Esophagus squamous epithelium (tissue), 5 donors: ENCODE measurements at places on chromosomes 6 and 20. TPM values are rescaled to one million over a fixed set of nuclear protein-coding genes. Genes with fewer than 3 reads are reported as not detected.

BRD2 gene
- 110 TPM for total RNA-seq

DNA sequence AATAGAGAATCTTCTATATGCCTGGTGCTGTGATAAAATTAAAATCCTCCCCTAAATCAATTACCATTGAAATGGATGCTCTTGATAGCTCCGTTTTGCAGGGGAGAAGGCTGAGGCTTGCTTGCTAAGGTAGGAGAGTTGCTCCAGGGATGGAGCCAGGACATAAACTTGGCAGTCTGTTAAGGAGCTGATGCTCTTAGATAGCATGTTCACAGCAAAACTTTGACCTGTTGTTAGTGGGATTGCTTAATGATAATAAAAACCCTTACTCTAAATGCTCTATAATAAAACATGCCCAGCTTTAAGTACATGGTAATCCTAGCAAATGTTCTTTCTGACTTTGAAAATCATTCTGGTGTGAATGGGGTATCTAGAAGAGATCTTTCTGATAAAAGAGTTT is 228.4 kb upstream of the JAG1 start:
- no peaks in the 10 kb centered on the region for H3K36me3 ChIP-seq
- no peak for DNase-seq
- H3K4me3 ChIP-seq: no peak overlapping the region
- no peak overlapping the region for H3K27ac ChIP-seq

SLC32A1 gene
- not detected for total RNA-seq

TNNC2 gene
- not detected for total RNA-seq

- no peak overlapping the region for H3K27ac ChIP-seq
- DNase-seq: no peak
- no peaks in the 10 kb centered on the region for H3K27me3 ChIP-seq
- H3K4me3 ChIP-seq: no peak overlapping the region
- H3K4me1 ChIP-seq: peaks cover 6% of the 10 kb centered on the region
These were observed 17.0 kb upstream of the CD109 start for GRCh38 chr6:73679009-73679408.

DNA sequence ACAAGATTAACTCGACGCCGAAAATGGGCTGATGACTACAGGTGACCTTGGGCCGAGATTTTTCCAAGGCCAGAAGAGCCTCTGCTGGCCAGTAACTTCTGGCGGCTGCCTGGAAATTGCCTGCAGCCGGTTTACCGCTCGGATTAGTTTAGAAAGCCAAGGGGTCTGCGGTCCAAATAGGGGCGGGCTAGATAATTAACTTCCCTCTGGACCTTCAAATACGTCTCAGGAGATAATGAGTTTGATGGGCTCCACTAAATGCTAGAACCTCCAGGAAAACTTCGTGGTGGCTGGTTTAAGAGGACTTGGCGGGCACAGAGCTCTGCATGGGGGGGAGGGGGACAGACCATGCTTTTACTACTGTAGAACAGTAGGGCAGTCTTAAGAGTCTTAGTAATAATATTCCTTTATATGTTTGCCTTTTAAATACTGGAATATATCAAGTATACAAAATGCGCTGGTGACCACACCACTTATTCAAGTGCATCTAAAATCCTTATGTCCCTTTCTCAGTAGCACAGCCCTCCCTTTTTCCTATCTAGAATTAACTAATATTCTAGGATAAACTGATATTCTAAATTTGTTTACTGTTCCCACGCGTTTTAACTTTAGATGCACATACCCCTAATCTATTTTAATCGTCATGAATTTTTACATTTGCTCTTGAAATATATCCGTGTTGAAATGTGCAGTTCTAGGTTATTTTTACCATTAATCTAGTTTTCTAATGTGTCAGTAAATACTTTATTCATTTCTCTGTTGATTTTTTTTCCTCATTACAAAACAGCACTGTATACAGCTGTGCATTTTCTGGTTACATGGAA is 107.5 kb upstream of the PRSS16 start:
- no peaks in the 10 kb centered on the region for H3K36me3 ChIP-seq
- DNase-seq: no peak
- H3K4me1 ChIP-seq: peaks cover 55% of the 10 kb centered on the region
- peak overlapping the region; percentile 77 for H3K4me3 ChIP-seq
- H3K27me3 ChIP-seq: no peaks in the 10 kb centered on the region

C6orf58 gene
- 0.85 TPM for total RNA-seq

DNA sequence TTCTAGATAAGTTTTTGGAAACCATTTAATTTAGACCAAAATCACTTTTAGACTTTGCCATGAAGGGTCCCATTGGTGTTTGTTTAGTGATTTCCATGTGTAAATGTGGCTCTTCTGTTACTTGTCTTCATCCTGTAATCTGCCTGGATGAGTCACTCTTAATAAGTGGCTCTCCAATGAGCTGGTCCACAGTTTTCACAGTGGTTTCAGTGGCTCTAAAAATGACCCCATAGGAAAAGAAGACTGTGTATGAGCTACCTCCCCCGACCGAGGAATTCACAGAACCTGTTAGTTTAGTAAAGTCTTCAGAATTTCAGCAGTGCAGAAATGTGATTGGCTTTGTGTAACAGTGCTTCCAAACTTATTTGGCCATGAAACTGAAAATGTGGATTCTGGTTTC is 492.0 kb upstream of the MARCKS start:
- H3K27ac ChIP-seq: no peak overlapping the region
- H3K27me3 ChIP-seq: no peaks in the 10 kb centered on the region
- no peak for DNase-seq
- no peak overlapping the region for H3K4me3 ChIP-seq

DNA sequence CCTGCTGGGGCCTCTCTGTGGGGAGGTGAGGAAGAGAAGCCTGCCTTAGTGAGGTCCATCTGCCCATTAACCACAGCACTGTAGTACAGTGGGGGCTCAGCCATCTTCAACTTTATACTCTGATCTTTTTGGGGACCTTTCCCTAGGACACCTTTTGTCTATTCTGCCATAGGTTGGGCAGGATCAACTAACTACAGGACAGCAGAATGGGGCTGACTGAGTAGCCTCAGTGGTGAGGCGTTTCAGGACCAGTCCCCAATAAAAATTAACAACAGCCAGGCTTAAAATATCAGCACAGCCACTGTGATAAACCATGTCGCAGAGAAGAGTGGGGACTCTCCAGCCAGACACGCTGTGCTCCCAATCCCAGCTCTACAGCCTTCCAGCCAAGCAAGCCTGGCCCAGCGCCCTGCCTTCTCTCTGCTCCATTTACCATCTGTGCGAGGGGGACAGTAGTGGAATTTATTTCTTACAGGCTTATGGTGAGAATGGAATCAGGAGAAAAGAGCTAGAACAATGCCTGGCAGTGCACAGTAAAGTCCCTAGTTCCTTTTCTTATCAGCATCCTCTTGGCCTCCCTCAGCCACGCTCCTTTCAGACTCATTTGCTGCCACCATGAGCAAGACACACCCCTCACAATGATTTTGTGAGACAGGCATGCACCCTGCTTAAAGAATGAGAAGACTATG is 75.5 kb downstream of the SLC22A23 start:
- no peak for DNase-seq
- no peak overlapping the region for H3K4me3 ChIP-seq
- H3K27me3 ChIP-seq: no peaks in the 10 kb centered on the region
- H3K4me1 ChIP-seq: peaks cover 21% of the 10 kb centered on the region
- H3K36me3 ChIP-seq: no peaks in the 10 kb centered on the region

DNA sequence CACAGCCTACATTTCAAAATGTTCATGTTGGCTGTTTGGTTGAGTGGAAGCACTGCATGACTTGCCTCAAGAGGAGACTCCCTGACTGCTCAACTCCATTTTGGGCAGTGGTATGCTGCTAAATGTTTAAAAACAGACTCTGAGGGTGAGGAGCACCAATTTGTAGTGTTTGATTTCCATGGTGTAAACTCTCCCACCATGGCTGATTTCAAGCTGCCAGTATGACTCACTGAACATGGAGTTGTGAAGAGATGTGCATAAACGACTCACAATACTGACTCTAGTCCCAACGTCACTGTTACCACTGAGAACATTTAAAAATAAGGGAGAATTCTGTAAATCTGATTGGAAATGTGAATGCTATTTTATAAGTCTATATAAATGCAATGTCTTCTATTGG is 70.4 kb downstream of the BACH2 start:
- H3K36me3 ChIP-seq: no peaks in the 10 kb centered on the region
- no peak for DNase-seq
- peaks cover 13% of the 10 kb centered on the region for H3K4me1 ChIP-seq

GRCh38 chr6:87798393-87799278 is 96.6 kb upstream of the AKIRIN2 start:
- DNase-seq: no peak
- H3K27ac ChIP-seq: no peak overlapping the region
- H3K4me1 ChIP-seq: peaks cover 5% of the 10 kb centered on the region
- no peak overlapping the region for H3K4me3 ChIP-seq
- H3K36me3 ChIP-seq: no peaks in the 10 kb centered on the region

DNA sequence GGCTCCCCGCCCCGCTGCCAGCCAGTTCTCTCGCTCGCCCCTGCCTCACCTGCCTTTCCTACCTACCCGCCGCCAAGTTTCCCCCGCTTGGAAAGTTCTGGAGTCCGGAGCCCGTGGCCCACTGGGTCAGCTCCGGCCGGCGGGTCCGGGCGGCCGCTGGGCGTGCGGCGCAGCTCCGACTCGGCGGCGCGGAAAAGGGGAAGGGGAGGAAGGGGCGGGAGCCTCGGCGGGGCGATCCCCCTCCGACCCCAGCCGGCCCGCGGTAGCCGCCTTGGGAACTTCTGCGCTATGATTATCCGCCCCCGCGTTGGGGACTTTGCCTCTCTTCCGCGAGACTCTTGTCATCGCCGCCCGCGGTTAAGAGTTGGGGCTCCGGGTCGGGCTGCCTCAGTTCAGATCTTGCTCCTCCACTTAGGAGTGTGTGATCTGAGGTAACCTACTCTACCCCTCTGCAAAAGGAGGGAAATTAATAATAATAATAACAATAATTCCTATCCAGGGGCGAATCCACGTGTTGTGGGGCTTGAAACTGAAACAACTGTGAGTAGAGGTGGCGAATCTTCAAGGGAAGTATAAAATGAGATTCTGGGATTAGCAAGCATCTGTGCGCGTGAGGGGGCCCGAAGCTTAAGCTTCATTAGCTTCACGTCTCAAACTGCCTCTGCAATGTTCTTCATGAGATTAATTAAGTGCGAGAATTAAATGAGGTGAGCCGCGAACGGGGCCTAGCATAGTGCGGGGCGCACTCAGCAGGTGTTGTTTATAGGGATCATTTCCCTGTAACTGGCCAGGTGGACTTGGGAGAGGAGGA is 30.8 kb downstream of the SF3B5 start:
- H3K27ac ChIP-seq: peak overlapping the region; percentile 89
- no peak for DNase-seq
- no peaks in the 10 kb centered on the region for H3K36me3 ChIP-seq
- H3K27me3 ChIP-seq: no peaks in the 10 kb centered on the region
- peak overlapping the region; percentile 70 for H3K4me3 ChIP-seq

SOBP gene
- total RNA-seq: 0.15 TPM

CFB gene
- 30.3 TPM for total RNA-seq

DNA sequence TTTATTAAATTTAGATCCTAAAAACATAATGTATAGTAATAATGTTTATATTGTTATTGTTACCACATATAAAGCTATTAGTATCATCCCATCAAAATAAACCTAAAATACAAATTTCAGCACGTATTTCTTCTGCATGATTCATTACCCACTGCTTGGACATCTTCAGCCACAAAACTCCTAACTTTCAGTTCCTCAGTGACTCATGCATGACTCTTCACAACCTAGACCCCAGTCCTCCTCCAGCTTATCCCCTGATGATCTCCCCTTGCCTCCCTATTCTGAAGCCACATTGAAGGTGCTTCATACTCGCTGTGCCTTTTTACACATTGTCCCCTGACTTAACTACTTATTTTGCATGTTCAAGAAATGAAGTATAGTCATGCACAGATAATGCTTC is 11.2 kb upstream of the GPRC6A start:
- no peaks in the 10 kb centered on the region for H3K36me3 ChIP-seq
- H3K4me1 ChIP-seq: no peaks in the 10 kb centered on the region
- no peak for DNase-seq
- H3K4me3 ChIP-seq: no peak overlapping the region

GRCh38 chr6:44738601-44739146 is 351.2 kb downstream of the CDC5L start:
- H3K27me3 ChIP-seq: no peaks in the 10 kb centered on the region
- no peak overlapping the region for H3K27ac ChIP-seq
- H3K36me3 ChIP-seq: no peaks in the 10 kb centered on the region
- H3K4me3 ChIP-seq: no peak overlapping the region

RAB32 gene
- total RNA-seq: 18.3 TPM

TENT5A gene
- total RNA-seq: 6.1 TPM

GRCh38 chr6:167797476-167798265 is 29.0 kb upstream of the AFDN start:
- DNase-seq: no peak
- H3K27me3 ChIP-seq: no peaks in the 10 kb centered on the region
- peaks cover 6% of the 10 kb centered on the region for H3K4me1 ChIP-seq
- no peak overlapping the region for H3K4me3 ChIP-seq
- no peak overlapping the region for H3K27ac ChIP-seq

- H3K4me3 ChIP-seq: peak within 1 kb of the TSS; percentile 84
- H3K36me3 ChIP-seq: no peaks in the 10 kb centered on the region
- H3K4me1 ChIP-seq: no peaks in the 10 kb centered on the region
- peak within 1 kb of the TSS; percentile 87 for H3K27ac ChIP-seq
- H3K27me3 ChIP-seq: no peaks in the 10 kb centered on the region
These were observed at the start of gene ID4 for GRCh38 chr6:19836799-19837510. Gene ID4 (plus strand): TSS chr6:19837370. CDS start chr6:19837755, 385 bp downstream.

- no peaks in the 10 kb centered on the region for H3K27me3 ChIP-seq
- H3K4me3 ChIP-seq: no peak overlapping the region
- H3K36me3 ChIP-seq: no peaks in the 10 kb centered on the region
- DNase-seq: no peak
- H3K27ac ChIP-seq: no peak overlapping the region
- no peaks in the 10 kb centered on the region for H3K4me1 ChIP-seq
These were observed 90.1 kb upstream of the SLC22A16 start for GRCh38 chr6:110566346-110567125.

DDX43 gene
- 1.5 TPM for total RNA-seq

DNA sequence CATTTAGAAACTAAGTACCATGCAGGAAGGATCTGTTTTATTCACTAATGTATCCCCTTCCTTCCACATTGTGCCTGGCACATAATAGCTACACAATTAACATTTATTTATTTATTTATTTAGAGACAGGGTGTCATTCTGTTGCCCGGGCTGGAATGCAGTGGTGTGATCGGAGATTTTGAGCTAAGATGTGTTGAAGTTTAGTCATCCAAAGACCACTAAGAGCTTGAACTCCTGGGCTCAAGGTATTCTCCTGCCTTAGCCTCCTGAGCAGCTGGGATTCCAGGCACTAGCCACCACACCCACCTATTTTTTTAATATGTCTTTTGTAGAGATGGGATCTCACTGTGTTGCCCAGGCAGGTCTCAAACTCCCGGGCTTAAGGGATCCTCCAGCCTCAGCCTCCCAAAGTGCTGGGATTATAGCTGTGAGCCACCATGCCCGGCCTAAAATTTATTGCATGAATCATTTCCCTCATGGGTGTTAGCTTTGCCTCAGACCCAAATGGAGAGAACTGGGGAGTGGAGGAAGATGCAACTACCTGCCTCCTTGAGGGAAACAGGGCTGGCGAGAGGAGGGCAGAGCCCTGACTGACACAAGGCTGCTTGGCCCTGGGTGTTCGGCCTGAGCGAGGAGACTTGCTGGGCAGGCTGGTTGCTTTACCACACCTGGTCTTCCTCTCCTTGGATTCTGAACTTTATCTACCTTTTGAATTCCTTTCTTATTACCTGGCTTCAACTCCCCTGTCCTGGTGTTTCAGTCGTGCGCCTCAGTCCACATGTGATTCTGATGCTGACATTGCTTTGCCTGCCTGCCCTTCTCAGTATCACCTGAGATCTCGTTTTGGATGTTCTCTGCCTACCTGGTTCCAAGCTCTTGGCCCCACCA is 1.7 kb upstream of the DYNLT1 start:
- H3K36me3 ChIP-seq: no peaks in the 10 kb centered on the region
- H3K4me1 ChIP-seq: peaks cover 19% of the 10 kb centered on the region
- no peak overlapping the region for H3K4me3 ChIP-seq
- H3K27me3 ChIP-seq: no peaks in the 10 kb centered on the region
- H3K27ac ChIP-seq: no peak overlapping the region
- no peak for DNase-seq
